Umbilical cord (tissue), 2 donors: ENCODE measurements at places on chromosomes 12 and 14.

DNA sequence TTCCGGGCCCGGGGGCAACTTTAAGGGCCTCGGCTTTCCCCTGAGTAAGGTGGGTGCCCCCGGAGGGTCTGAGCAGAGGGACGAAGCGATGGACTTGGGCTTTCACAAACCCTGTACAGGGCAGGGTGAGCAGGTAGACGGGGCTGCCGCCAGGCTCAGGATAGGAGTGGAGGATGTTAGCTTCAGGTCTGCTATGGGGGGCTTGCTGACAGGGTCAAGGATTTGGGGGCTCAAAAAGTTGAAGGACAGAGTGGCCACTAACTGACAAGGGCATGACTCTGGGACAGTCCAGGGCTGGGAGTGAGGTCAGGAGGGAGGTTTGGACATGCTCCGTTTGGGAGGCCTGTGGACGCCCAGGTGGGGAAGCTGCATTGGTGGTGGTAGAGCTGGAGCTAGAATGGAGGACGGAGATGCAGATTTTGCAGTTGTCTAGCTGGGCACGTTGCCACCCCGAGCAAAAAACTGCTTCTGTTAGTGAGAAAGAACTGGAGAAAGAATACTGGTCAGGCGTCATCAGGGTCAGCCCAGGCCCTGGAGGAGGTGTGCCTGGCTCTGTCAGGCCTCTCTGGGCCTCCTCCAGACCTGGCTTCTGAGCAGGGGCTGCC lies 113.3 kb downstream of the ADGRD1 start:
- no peak for DNase-seq

DNA sequence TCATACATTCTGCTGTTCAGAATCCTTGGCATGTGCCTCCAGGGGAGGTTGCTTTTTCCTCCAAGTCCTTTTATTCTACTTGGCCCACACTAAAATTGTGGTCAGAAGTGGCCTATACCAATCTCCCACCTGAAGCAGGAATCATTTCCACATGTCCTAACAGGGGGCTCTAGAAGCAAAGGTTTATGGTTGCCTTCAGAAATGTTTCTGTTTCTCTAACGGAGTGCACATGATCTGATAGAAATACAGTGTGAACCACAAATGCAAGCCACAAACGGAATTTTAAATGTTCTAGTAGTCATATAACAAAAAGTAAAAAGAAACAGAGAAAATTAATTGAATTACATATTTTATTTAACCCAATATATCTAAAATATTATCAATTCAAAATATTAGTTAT lies 4.0 kb downstream of the PTGER2 start:
- DNase-seq = no peak

DNA sequence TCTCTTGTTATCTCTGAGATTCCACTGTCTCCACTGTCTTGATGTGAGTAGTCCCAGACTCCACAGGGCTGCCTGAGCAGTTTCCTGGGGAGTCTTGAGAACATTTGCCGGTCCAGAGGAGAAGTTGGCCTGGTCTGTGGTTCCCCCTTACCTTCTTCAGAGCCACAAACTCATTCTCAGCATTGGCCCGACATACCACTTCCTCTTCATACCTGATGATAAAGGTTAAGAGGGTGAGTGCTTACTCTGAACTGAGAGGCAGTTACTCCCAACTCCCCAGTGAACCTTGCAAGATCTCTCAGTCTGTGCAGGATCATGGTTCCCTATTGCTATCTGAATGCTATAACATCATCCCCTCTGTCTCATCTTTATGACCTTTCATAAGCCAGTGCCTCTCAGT lies 2.6 kb downstream of the KRT84 start:
- no peak for DNase-seq

DNA sequence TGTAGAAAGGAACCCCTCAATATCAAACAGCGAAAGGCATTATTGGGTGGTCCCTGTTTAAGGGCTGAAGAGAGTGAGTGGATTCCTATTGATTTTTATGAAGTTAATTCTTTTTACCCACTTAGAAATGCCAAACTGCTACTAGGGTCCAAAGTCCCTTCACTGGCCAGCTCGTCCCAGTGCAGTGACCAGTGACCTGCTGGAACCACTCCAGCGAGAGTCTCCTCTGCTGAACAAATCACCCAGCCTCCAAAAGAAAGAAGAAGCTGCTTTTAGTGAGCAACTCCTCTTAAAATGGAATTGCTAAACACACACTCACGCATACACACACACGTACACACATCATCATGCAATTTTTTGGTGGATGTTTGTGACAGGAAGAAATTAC lies 198.2 kb upstream of the PLEKHG7 start:
- DNase-seq = no peak

- DNase-seq = peak; percentile 75
These were observed 79.8 kb downstream of the SRRM4 start for GRCh38 chr12:119060847-119061796.

- DNase-seq = no peak
These were observed 166.7 kb downstream of the TMTC3 start for GRCh38 chr12:88308825-88309224.

- no peak for DNase-seq
These were observed 30.6 kb downstream of the HCAR2 start for GRCh38 chr12:122672515-122672914.

GRCh38 chr12:51863363-51863932 lies 14.9 kb upstream of the FIGNL2 start:
- DNase-seq = no peak

- DNase-seq = no peak
These were observed 224.4 kb upstream of the KRR1 start for GRCh38 chr12:75735853-75736252.

GRCh38 chr14:61608245-61609165 lies 86.8 kb upstream of the HIF1A start:
- DNase-seq = no peak

DNA sequence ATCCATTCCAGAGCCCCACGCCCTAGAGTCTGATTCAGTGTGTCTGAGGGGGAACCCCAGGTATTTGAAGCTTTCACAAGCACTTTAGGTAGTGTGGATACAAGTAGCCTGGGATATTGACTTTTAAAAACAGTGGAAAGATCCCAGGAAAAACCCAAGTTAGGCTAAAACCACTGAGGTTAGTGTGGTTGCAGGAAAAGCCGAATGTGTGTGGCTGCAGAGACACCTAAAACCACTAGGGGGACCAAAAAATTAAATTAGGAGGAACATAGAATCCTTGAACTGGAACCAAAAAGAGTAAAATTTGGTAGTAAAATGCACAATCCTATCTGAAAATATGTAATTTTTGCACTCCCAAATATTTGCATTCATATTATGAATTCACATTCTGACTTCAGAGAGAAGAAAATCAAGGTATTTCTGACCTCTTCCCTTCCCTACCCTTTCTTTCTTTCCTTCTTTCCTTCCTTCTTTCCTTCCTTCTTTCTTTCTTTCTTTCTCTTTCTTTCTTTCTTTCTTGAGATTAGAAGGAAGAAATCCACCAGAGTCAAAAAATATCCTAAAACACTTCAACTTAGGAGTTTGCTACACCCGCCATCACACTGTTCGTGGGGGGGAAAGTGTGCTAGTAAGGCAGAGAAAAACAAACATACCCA lies 37.8 kb downstream of the SLCO1A2 start:
- DNase-seq = peak; percentile 9
